Activated T-cell treated with anti-CD3 and anti-CD28 coated beads for 1 hour (primary cell): ENCODE measurements at places on chromosomes 4 and X.

GRCh38 chr4:137534516-137534915 lies 2.2 kb upstream of the PCDH18 start:
- no peak for DNase-seq

- no peak for DNase-seq
These were observed 38.2 kb downstream of the C4orf50 start for GRCh38 chr4:5979981-5980380.

DNA sequence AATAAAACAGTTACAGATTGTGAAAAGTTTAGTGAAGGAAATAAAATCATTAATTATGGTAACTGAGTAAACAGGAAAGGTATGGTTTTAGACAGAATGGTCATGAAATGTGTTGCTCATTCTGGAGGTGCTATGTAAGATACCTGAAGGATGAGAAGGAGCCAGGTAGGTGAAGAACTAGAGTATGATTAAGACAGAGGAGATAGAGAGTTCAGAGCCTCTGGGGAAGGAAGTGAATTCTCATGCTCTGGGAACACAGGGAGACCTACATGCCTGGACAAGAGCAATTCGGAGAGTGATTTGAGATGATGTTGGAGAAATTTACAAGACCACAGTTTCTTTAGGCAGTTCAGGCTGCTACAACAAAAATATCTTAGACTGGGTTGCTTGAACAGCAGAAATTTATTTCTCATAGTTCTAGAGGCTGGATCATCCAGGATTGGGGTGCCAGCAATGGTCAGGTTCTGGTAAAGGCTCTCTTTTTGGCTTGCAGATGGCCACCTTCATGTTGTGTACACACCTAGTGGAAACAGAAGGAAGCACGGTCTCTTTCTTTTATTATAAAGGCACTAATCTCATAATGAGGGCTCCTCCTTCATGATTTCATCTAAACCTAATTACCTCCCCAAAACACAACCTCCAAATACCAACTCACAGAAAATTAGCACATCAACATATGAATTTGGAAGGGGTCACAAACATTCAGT lies 1416.1 kb downstream of the PCDH7 start:
- no peak for DNase-seq

- no peak for DNase-seq
These were observed 727.8 kb upstream of the LCORL start for GRCh38 chr4:18749391-18749790.

GRCh38 chr4:3670521-3671519 lies 95.4 kb upstream of the ADRA2C start:
- no peak for DNase-seq

- DNase-seq = no peak
These were observed 172.0 kb upstream of the IL15 start for GRCh38 chr4:141464366-141464765.

DNA sequence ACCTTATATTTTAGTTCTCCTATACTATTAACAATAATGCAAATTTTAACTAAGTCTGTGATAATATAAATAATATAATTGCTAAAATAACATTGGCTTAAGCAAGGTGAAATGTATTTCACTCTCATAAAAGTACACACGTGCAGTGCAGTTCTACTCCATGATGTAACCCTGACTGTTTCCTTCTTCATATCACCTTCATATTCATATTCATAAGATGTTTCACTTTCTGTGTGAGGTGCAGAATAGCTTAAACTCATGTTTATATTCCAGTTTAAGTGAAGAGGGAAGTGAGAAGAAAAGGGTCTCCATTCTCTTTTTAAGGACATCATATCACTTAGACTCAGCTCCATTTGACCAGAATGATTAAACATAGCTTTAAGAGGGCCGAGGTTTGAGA lies 1810.0 kb upstream of the PCDH10 start:
- DNase-seq = no peak

DNA sequence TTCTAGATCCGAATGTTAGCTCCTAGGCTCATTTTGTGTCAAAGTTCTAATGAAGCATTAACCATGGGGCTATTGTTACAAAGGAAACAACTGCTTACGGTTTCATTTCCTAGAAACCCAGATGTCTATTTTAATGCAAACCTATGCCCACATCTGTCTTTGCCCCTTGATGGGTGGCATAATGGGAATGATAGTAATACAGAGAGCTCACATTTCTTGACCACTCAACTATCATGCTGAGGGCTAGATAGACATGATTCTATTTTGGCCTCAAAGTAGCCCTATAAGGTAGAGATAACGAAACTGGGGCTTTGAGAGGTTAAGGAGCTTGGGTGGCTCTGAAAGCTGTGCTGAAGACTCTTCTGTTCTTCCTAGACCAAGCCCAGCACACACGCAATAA lies 1.9 kb downstream of the TLR7 start:
- DNase-seq = no peak

DNA sequence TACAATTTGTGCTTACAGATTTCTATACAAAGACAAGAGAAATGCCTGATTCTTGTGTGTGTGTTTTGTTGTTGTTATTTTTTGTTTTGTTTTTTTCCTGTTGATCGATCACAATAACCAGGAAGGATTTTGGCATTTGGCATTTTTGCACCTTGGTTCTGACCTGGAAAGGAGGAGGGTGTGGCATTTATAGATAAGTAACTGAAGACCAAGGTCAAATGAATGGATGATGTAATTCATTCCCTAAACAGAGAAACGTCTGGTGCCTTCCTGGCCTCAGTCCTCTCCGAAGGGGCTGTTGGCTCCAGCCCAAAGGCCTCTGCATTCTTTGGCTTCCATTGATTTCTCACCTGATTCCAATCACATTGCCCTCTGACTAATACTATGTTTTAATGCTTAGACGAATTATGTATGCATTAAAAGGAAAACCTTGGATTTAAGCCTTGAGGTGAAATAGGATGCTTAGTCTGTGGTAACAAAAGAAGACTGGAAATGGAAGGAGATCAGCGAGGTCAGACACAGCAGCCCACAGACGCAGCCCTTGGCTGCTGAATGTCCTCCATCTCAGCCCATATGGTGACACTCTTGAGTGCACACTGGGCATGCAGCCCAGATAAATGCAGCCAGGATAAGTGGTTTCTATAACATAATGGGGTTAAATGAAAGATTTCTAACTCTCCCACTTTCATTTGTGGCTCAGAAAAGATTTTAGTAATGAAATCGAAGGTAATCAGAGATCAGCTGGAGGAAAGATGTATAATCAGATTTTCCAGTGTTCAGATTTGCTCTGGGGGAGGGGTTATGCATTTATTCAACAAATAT lies 60.5 kb upstream of the TRIM2 start:
- DNase-seq = no peak

DNA sequence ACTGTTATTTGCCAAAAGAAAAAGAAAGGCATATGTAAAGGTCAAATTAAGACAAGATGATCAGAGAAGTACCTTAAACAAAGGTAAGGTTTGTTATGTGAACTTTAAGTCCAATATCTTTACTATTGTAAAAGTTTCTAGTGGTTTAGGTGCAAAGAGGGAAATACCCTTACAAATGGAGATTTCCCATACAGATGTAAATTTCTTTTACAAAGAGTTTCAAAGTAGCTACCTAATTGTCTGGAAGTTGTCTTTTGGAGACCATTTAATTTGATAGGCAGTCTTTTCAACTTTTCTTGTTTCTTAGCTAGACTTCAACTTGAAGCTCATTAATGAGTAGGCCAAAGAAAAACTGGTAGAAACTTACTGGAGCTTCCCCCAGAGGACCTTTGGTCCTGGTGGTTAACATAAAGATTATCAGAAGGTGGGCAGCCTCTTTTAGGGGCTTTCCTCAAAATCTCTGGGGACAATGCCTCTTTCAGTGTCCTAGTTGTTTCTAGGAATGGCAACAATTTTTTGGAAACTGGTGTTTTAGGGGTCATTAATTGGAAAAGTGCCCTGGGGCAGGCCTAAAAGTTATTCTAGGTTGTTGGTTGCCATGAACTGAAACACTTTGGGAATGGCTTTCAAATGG lies 297.3 kb downstream of the GUCY2F start:
- DNase-seq = no peak

- DNase-seq = no peak
These were observed 22.5 kb upstream of the MYOZ2 start for GRCh38 chr4:119113033-119113655.
